Activated CD8-positive, alpha-beta T cell treated with anti-CD3 and anti-CD28 coated beads for 36 hours (primary cell): ENCODE measurements at places on chromosomes 5 and 9. TPM values are rescaled to one million over a fixed set of nuclear protein-coding genes. Genes with fewer than 3 reads are reported as not detected.

PDZD2 gene
- not detected for total RNA-seq

- no peak for DNase-seq
Measured at GRCh38 chr5:98768960-98769209, 4.6 kb upstream of the RGMB start.

- DNase-seq: no peak
Measured at GRCh38 chr5:95124101-95124500, 160.8 kb downstream of the MCTP1 start.

- DNase-seq: no peak
Measured at GRCh38 chr5:163377982-163378381, 59.4 kb upstream of the CCNG1 start.

GLDC gene
- 1.3 TPM for total RNA-seq

ANKRD31 gene
- total RNA-seq: 0.99 TPM

TAS2R1 gene
- not detected for total RNA-seq

- DNase-seq: no peak
Measured at GRCh38 chr9:121057821-121058220, 7.7 kb upstream of the C5 start.

DNA sequence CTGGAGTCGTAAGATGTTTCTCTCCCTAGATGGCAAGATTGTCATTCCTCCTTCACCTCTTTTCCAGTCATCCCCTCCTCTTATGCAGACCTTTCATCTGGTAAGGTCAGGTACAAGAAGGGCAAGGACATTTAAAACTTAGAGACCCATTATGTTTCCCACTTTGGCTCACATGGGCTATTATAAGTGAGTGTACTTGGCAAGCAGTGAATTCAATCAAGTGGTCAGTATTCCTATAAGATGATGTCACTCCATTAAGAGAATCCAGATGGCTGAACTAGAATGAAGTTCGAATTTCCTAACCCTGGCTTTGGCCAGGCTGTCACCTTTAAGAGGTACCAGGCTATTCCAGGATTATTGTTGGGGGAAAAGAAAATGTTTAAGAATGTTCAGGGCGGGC lies 32.2 kb downstream of the ZNF131 start:
- DNase-seq: no peak

NIPAL4 gene
- 0.72 TPM for total RNA-seq

DNA sequence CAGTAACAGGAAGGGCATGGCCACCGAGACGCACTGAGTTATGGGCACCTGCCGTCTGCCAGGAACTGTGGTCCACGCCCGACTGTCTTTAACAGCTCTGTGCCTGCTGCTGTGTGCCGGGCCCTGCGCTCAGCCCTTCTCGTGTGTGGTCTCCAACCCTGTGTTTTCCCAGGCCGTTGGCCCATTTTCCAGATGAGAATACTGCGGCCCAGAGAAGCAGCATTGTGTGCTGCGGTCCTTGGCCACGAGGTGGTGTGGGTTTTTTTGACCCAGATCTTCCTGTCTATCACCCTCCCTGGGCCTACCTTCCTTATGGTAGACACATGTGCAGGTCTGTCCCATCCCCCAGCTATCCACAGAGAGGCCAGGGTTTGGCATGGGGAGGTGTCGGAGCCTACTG lies 47.0 kb downstream of the RXRA start:
- peak; percentile 24 for DNase-seq
